NCI-H1417 treated with DMSO at 0.1 percent for 48 hours (cell line): ENCODE measurements at places on chromosomes 7 and 10.

GRCh38 chr7:64884913-64885370 is 18.1 kb upstream of the ZNF273 start:
- no peak for DNase-seq

GRCh38 chr10:119786117-119786769 is 60.4 kb downstream of the INPP5F start:
- DNase-seq: no peak

GRCh38 chr7:7920481-7920880 is 48.1 kb upstream of the GLCCI1 start:
- no peak for DNase-seq

DNA sequence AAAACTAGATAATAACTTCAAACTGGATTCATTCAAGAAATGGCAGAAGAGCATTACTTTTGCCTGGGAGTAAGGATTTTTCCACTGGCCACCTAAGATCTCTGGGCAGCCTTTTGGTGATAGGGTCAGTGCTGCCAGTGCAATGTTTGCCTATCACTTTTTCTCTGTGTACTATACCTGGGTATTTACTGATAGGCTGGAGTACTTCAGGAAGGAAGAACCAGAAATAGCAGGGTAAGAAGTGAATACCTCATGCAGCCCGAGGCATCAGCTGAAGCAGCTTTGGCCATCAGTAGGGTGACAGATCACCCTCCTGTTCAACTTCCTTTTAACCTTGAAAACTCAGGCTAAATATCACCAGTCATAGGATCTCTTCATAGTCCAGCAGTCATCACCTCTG is 5.5 kb upstream of the PAPSS2 start:
- no peak for DNase-seq

DNA sequence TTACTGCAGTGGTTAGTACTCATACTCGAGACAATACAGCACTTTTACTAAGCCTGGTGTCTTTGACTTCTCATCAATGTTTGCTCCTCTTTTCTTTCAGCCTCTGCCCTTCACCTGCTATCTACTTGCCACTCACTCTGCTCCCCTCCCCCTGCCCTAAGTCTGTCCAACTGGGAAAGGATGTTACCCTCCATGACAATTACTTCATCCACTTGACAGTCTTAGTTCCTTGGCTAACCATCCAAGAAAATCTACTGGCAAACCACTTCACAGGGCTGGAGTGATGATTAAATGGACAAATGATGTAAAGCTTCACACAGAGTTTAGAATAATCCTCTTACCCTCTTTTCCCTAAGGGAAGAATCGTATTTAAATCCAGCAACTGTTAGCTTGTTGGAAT is 8.2 kb upstream of the DLD start:
- no peak for DNase-seq

DNA sequence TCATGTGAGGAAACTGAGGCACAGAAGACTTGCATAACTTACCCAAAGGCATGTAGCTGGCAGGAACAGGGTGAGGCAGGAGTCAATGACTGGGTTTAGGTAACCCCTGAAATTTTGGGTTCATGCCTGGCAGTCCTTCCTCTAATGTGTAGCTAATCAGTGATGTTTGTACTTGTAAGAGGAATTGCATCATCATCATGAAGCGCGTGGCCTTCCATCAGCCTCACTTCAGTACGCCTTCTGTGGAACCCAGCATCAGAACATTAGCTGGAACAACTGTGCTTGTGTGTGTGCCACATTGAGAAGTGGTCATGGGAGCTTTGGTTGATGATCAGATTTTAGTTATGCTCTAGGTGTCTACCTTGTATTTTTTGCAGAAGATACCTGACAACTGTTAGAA is 18.2 kb upstream of the STMP1 start:
- no peak for DNase-seq

DNA sequence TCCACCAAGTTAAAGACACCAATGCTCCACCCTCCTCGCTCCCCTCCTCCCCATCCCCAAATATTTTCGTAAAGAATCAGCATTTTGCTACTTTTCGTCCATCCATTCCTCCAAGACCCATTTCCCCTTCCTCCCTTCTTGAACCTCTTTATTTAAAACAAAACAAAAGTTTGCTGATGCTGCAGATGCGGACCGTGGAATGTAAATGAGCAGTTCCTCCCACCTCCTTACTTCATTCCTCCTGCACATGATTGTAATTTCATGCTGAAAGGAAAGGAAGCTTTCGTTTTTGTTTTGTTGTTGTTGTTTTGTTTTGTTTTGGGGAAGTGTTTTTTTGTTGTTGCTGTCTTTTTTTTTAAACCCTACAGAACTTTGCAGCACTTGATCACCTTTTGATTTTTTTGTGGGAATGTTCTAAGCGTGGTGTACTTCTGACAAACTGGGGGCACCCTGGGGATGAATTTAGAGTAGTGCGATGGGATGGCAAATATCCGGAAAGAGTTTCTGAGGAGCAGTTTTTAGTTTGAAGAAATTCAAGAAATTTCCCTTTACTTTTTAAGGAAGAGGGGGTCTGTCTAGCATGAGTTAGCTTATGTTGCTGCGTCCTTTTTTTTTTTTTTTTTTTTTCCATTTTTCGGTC is 177.3 kb downstream of the TCF7L2 start:
- no peak for DNase-seq

- DNase-seq: no peak
These were observed 1.6 kb downstream of the SPOCK2 start for GRCh38 chr10:72086466-72087391.

GRCh38 chr7:18221377-18222293 is 194.0 kb upstream of the PRPS1L1 start:
- no peak for DNase-seq
